Dermis microvascular lymphatic vessel endothelial cell (primary cell): ENCODE measurements at places on chromosomes 2 and 18. TPM values are rescaled to one million over a fixed set of nuclear protein-coding genes. Genes with fewer than 3 reads are reported as not detected.
A peak's percentile ranks its signal among the peaks of the same experiment; 100 is the strongest.

DNA sequence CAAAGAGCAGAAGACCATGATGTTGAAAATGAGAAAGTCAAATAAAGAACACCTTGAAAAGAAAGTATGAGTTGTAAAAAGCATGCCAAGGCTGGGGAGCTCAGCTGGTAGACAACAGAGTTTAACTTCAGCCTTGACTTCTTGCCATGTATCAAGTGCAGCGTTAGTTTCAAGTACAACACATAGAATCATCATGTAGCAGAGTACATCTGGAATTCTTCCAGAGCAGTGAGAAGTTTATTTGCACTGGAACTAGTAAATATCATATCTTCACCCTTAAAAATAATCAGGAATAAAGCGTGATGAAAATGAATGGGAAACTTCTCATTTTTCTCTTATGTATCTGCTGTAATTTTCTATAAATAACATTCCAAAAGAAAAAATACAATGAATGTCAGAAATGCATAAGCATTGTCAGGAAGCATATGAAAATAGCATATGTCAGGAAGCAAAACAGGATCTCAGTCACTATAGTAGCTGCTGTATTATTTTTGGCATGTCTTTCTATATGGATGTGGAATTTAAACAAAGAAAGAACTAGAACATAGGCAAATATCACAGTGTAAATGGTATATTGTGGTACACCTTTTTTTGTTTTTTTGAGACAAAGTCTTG is 10.1 kb upstream of the SULT1C4 start:
- DNase-seq = peak; percentile 91

DNA sequence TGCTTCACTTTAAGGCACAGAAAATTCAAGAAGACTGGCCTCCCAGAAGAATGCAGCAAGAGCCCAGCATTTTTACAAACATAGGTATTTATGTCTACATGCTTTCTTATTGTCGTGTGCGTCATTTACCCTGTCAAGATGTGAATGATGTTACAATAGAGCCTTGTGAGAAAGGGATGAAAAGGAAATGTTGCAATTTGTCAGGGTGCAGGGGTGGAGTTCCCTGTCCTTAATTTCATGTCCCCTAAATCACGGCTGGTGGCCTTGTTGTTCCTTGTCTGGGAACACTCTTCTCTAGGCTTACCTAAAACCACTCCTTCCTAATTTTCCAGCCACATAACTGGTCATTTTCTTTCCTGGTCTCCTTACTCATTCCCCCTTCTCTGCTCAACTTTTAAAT is 194.2 kb downstream of the TXNL1 start:
- no peak for DNase-seq

DNA sequence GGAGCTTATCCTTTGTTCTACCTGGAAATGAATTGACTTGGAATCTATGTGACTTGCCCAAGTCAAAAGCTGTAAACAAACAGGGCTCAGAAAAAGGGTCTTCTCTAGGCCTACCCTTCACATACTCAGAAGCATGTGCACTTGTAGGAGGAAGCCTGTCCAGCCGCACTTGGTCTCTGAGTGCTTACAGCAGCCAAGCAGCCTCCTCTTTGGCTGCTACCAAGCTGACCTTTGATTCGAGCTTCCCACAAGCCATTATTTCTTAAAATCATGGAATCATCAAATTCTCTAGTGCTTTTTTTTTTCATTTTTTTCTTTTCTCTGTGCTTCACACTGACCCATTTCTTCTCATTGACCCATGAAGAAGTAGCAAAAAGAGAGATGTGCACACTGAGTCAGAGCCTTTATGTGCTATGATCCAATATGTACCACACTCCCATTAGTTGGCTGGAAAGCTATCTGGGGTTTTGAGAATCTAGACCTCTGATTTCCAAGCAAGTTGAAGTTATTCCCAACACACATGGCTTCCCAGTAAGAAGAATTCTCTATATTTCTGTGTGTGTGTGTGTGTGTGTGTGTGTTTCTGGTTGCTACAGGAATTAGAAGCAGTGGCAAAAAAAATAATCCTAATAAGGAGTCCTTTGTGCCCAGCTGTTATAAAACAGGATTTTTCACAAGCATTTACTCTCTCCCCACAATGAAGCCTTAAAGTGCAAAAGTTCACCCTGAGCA is 550.3 kb upstream of the TNP1 start:
- no peak for DNase-seq

The POTEJ gene
- 0.26 and 0.38 TPM in 2 replicates for total RNA-seq

GRCh38 chr2:9724565-9724964 is 93.8 kb upstream of the YWHAQ start:
- DNase-seq = no peak

DNA sequence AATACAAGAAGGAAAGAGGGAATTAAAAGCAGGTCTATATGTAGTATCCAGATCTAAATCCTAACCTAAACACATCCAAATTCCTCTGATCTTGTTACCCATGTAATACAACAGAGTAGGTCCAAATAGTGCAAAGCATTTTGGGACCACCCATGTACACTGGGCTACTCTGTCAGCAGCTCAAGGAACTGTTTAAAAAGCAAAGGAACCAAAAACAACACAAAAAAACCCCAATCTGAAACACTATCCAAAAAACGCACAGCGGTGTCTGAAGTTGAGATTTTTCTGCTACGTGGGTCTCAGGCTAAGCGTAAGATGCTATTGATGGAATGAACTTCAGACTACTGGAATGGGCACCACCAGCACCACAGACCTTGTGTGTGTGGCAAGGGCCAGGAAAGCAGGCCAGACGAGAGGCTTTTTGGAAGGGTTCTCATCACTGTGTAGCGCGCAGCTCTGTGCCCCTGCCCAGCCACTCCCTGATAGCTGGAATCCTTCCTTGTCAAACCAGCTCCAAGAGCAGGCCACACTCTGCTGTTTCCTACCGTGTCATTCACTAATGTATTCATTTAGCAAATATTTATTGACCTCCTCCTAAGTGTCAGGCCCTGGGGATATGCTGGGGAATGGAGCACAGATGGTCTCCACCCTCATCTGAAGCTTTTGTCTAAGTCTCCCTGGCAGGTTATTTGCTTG is 101.4 kb downstream of the COLEC12 start:
- no peak for DNase-seq

DNA sequence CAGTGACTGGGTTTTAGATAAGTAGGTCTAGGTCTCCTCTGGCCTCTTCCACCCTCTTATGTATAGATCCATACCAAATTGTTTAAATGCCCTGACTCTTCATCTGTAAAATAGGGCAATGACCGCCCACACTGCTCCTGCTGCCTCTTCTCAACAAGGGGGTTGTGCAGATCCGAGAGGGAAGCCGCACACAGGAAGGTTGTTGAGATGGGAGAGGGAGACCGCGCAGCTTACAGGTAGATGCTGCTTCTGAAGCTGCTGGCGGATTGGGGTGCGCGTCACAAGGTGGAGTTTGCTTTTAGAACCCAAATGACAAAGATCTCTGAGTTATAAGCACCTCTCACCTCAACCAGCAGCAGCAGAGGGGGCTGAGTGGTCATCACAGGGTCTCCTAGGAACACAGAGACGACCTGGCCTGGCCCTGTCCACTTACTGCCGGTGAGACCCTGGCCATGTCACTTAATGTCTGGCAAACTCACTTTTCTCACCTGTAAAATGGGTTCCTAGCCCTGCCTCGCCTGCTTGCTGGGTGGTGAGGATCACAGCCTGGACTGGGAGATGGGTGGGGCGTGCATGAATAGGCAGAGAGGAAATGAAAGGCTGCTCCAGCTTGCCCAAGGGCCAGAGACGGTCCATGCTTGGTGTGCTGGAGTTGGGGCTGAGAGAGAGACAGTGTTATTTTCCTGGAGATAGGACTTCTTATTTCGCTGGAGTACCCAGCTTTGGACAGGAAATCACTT is 251.3 kb downstream of the EIPR1 start:
- no peak for DNase-seq

- no peak for DNase-seq
These were observed 64.0 kb downstream of the CHST9 start for GRCh38 chr18:27121108-27121507.

The KIF3C gene
- 10.5 and 13.0 TPM in 2 replicates for total RNA-seq

GRCh38 chr18:10060841-10061240 is 147.0 kb downstream of the VAPA start:
- DNase-seq = no peak

The EVA1A gene
- total RNA-seq = 40.2 and 52.1 TPM in 2 replicates

GRCh38 chr18:73824671-73825070 is 323.0 kb downstream of the FBXO15 start:
- no peak for DNase-seq

DNA sequence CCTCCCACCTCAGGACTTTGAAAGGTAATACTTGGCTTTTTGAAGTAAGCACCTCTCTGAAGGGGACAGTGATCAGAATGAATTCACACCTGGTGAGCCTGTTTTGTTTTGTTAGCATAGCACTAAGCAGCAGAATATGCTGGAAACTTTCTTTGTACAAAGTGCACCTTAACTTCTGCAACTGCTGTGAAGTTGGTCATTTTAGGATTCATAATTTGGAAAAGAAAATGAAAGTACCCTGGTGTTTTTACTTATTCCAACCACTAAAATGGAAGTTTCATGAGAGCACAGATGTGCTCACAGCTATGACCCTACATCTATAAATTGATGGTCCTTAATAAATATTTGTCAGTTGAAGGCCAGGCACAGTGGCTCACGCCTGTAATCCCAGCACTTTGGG is 257.8 kb upstream of the STON1 start:
- no peak for DNase-seq

GRCh38 chr2:45269149-45269793 is 260.0 kb upstream of the SIX2 start:
- DNase-seq = no peak

DNA sequence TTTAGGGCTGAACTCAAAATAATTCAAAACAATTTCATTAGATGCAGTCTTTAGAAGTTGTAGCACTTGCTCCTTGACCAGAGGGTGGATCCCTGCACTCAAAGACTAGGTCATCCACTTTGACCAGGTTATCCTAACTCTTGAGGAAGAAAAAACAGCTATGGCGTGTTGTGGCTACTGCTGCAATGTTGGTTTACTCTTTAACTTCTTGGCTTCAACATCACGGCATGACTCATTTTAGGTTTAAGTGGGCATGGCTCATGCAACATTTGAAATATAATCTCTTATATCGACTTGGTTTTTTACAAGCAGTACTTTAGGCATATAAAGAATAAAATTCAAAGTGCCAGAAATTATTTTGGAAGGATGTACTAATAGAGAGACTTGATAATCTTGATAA is 35.4 kb downstream of the ANKRD29 start:
- peak; percentile 75 for DNase-seq

GRCh38 chr18:65235966-65236624 is 514.7 kb upstream of the CDH7 start:
- peak; percentile 0 for DNase-seq

- DNase-seq = no peak
These were observed 64.0 kb upstream of the ZSWIM2 start for GRCh38 chr2:186912979-186913378.

GRCh38 chr2:197198890-197199289 is 111.7 kb downstream of the ANKRD44 start:
- no peak for DNase-seq

The RND3 gene
- total RNA-seq = 19.9 and 25.5 TPM in 2 replicates

DNA sequence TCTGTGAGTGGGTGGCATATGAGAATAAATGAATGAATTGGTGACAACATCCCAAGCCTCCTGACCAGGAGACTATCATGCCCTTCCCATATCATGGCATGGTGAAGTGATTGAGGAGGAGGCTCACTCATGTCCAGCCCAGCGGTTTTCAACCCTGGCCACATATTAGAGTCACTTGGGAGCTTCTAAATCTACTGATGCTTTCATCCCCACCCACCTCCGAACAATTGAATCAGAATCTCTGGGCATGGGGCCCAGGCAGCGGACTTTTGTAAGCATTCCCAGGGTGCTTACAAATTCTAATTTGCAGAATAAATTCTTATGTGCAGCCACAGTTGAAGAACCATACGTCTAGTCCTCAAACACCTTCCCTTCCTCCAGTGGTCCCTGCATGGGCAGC is 81.7 kb upstream of the SEC11C start:
- DNase-seq = no peak

The ERICH2 gene
- not detected in 2 replicates for total RNA-seq

The CHST9 gene
- not detected in 2 replicates for total RNA-seq

GRCh38 chr18:26617151-26617554 is 68.8 kb upstream of the KCTD1 start:
- DNase-seq = no peak

DNA sequence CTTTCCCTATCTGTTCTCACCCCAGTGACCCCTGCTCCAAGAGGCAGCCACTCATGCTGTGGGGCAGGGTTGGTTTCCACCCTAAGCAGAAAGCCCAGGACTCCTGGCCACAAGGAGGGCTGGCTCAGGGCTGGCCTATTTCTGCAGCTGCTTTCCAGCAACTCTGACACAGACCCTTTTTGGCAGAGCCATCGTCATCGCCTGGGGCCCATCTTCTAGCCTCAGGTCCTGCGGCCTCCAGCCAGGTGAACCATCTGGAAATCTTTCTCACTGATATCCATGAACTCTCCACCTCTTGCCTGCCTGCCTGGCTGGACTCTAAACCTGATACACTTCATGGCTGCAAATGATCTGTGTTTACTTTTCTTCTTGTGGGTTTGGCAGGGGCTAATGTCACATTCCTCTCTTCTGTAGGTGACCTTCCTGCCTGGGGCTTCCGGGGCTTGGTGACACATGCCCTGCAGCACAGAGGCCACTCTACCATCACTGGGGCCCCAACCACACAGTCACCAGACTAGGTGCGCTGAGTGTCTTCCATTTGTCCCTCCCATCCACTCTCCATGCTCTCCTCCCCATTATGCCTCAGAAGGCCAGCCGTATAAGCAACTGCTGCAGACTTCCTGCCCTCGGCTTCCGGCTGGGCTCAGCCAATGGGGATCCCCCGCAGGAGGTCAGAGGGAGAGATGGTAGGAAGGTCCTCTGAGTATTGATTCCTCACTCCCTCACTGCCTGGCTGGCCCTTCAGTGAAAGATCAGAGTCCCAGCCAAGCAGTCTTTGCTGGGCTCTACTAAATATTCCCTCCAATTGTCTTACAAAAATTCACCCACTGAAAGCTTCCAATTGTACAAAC is 9.7 kb upstream of the COPS8 start:
- DNase-seq = no peak
